NCI-H510A (cell line): ENCODE measurements at places on chromosomes 12 and 14.

DNA sequence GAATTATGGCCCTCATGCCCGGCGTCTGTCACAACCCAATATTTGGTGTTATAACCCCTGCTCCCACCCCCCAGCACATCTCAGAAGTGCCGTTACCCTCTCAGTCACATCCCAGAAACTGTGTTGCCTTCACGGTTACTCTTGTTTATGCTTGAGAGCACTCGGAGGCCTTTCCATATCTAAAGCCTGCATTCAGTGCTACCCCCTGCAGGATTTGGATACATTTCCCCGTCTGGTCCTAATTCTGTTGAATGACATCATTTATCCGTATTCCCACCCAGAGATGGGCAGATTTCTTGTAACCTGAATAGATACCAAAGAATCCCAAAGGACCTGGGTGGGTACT lies 19.1 kb upstream of the FOS start:
- DNase-seq: no peak

DNA sequence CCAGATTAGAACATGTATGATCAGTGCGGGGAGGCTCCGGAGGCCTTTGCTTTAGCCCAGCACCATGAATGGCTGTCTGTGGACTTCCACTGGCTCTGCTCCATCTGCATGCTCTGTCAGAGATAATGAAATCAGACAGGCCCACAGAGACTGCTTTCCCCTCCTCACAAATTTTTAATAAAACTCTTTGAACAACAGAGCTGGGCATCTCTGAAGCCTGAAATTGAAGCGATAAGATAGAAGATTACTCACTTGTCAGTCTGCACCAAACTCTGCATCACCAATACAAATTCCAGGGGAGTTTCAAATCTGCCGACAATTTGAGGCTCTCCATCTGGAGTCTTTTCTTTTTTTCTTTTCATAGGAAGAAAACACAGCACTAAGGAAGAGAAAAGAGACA lies 110.0 kb downstream of the DYRK2 start:
- no peak for DNase-seq

- DNase-seq: no peak
Measured at GRCh38 chr14:80350707-80351106, 139.4 kb upstream of the DIO2 start.

- DNase-seq: no peak
Measured at GRCh38 chr14:32400480-32400879, 71.4 kb downstream of the AKAP6 start.

- DNase-seq: no peak
Measured at GRCh38 chr14:34180869-34181268, 230.0 kb upstream of the EGLN3 start.

GRCh38 chr12:124391340-124392261 lies 96.7 kb downstream of the RFLNA start:
- DNase-seq: peak; percentile 14

DNA sequence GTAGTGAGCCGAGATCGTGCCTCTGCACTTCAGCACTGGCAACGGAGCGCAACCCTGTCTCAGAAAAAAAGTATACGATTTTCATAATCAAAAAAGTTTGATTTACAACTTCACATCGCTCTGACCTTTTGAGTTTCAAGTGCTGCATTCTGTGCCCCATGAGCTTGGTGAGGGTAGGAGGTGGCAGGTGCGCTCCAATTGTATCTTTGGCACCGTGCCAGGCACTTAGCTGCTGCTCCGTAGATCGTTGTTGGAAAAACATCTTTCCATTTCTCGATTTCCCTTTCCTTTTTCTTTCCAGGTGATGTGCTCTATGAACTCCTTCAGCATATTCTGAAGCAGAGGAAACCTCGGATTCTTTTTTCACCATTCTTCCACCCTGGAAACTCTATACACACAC lies 203.7 kb downstream of the ETV6 start:
- DNase-seq: peak; percentile 81

DNA sequence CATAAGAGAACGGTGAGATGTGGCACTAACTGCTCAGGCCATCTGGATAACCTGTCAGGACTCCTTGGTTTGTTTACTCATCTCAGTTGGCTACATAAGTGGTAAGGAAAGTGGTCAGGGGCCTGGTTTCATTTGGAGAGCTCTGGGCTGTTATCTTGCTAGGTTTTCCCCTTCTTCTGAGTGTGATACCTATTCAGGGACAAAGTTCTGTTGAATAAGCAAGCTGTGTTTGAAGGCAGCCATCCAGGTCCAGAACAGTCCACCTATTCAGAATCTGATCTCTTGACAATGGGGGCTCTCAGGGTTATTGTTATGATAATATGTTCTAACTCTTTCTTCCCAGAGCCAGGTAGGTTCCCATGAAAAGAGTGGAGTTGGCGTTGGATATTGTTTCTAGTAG lies 194.9 kb downstream of the PAH start:
- no peak for DNase-seq

GRCh38 chr12:120276734-120277133 lies 11.2 kb upstream of the PXN start:
- no peak for DNase-seq

- DNase-seq: no peak
Measured at GRCh38 chr14:75518625-75519024, 3.6 kb upstream of the BATF start.

GRCh38 chr12:28961948-28962384 lies 187.1 kb upstream of the FAR2 start:
- DNase-seq: no peak

- no peak for DNase-seq
Measured at GRCh38 chr12:23528316-23528715, 421.2 kb downstream of the SOX5 start.

GRCh38 chr14:101966742-101967141 lies 2.4 kb downstream of the DYNC1H1 start:
- no peak for DNase-seq

DNA sequence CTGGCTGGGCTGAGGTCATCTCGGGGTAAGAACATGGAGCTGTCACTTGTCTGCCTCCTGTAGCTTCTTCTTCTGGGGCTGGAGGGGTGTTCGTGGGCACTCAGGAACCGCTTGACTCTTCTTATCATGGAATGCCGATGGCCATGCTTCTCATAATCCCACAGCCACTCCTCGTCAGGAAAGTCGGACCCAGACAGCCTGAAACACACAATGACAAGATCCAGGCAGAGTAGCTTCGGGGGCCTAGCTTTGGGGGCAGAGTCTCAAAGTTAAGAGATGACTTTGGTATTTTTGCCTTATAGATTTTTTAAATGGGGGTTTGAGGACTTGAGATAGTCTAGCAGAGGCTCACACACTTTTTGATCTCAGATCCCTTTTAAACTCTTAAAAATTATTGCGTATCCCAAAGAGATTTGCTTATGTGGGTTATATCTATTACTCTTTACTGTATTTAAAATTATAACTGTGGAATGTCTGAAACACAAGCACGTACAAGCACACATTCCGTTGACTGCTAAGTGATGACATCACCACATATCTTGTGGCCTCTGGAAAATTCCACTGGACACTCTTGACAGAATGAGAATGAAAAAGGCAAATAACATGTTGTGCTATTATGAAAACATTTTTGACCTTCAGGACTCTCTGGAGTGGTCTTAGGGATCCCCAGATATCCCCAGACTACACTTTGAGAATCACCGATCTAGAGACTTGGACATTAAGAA lies 43.3 kb downstream of the BEST3 start:
- DNase-seq: no peak

DNA sequence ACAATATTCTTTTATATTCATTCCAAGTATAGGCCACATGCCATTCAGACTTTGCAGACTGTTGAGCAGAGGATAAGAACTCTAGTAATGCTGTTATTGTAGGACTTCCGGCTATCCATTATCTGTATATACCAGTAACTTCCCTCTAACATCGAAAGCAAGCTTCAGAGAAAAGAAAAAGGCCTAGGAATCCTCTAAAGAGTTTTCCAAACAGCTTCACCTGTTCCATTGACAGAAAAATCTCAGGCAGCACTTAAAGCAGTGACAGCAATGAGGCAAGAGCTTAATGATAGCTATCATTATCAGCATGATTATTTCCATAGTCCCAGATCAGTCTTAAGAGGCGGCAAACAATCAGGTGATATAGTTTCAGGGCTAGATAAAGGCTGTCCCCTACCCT lies 1.8 kb downstream of the CPNE8 start:
- DNase-seq: no peak

DNA sequence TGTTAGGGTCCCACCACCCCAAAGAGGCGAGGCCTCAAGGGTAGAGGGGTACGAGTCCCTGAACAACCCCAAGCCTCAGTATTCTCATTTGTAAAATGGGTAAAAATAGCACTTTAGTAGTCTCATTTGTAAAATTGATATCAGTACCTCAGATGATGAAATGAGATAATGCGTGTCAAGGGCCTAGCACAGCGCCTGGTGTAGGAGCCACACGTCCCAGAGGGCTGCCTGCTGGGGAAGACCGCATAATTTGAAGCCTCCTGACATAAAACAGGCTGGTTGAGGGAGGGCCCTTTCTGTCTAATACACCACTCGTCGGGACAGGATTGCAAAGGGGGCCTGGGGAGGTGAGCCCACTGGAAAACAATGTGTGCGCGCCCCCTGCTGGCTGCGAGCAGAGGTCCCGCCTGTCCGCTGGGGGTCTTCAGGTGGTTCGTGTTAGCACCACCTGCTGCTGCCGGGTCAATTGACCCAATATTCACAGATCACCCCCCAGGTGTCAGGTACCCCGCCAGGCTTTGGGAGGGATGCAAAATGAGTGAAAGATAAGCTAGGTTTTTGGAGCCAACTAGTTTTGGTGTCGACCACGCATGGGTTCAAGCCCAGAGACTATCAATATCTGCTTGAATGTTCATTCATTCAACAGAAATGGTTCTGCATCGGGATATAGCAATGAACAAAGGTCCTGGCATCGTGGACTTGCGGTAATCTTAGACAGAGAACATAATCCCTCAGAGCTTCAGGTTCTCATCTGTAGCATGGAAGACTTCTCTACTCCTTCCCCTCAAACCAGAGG lies 24.7 kb upstream of the IRF2BPL start:
- DNase-seq: no peak

DNA sequence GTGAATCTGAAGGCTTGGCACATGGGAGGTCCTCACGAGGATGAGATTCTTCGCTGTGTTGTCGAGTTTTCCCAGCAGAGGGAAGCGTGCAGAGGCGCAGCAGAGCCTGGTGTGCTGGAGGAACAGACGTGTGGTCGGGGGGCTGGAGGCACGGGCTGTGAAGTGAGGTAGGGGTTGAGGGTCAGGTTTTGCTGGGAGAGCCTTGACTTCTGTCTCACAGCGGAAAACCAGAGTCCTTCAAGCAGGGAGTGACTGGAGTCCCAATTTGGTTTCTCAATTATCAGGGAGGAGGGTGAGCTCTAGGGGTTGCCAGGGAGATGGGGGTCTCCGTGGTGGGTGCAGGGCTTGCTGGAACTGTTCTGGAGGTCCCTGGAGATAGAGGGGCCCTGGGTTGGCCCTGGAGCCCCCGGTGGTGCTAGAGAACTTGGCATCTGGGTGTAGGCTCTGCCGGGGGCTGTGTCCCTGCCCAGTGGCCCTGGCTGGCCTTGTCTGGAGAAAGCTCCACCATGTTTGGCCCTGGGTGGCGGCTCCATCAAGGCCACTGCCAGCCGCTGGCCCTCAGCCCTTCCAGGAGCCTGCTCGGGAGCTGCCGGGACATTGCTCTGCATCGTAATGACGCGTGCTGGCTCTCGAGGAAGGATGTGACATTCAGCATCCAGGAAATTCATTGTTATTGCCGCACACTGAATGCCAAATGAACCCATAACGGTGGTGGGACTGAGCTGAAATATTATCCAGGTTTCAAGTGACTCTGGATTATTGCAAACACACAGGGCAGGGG lies 215.7 kb downstream of the KIF26A start:
- DNase-seq: no peak

- no peak for DNase-seq
Measured at GRCh38 chr12:96452261-96452922, 37.0 kb upstream of the CFAP54 start.

- DNase-seq: no peak
Measured at GRCh38 chr12:59158681-59159080, 238.4 kb upstream of the LRIG3 start.

- no peak for DNase-seq
Measured at GRCh38 chr12:87413784-87414183, 615.4 kb downstream of the C12orf50 start.

DNA sequence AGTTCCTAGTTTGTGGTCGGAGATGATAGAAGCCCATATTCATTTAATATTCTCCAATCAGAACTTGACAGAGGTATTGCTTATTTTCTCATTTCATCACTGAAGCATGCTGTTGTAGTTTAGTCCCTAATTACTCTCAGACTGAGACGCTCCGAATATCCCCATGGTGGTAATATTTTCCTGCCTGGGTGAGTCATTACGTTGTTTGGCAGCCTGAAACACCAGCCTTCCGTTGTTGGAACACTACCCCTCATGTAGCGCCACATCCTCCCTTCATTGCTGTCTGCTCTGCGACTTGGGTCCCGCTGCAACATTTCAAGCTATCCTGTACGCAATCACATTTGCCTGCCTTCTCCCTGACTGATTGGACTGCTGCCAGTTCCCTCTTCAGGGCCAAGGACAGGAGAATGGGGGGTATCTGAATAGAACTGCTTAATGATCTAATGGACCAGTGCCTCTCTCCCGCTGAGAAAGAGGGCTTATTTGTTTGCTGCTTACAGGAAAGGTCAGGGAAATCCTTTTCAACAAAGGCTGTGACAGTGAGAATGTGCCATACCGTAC lies 369.1 kb downstream of the NPAS3 start:
- DNase-seq: peak; percentile 3

DNA sequence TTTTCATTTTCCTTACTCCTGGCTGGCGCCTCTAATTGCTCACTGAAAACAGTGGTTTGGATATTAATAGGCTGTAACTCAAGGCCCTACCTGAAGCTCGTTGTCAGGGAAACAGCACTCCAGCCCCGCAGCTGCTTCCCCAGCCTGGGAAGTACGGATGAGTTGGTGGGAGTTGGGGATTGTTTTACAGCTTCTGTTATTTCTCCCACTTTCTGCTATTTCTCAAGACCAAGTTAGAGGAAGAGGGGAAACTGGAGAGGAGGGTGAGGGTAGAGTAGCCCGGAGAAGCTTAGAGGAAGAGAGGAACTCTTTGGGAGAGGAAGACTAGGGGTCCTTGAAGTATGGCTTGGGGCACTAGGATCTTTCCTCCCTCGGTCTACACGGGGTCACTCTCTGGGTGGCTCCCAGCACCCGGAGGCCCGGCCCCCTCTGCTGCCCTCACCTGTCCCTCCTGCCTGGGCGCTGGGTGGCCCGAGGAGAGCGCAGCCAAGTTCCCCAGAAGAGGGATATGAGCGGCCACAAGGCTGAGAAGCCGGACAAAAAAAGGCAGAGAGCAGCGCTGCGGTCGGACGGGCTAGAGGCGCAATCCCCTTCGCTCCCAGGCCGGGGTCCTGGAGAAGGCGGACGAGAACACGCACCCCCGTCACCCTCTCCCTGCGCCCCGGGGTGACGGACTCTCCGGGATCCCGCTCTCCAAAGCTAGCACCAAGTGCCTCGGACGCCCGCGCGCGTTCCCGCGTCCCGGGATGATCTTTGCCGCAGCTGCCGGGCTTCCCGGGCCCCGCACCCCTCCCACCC lies 671 bp downstream of the SPTB start:
- DNase-seq: no peak

GRCh38 chr14:93249128-93249831 lies 42.2 kb downstream of the UBR7 start:
- no peak for DNase-seq
